ENCODE measurements at places on chromosomes 13 and 19.

GRCh38 chr19:40210889-40211288, 7.3 kb downstream of the TTC9B start:
- no peak for DNase-seq

DNA sequence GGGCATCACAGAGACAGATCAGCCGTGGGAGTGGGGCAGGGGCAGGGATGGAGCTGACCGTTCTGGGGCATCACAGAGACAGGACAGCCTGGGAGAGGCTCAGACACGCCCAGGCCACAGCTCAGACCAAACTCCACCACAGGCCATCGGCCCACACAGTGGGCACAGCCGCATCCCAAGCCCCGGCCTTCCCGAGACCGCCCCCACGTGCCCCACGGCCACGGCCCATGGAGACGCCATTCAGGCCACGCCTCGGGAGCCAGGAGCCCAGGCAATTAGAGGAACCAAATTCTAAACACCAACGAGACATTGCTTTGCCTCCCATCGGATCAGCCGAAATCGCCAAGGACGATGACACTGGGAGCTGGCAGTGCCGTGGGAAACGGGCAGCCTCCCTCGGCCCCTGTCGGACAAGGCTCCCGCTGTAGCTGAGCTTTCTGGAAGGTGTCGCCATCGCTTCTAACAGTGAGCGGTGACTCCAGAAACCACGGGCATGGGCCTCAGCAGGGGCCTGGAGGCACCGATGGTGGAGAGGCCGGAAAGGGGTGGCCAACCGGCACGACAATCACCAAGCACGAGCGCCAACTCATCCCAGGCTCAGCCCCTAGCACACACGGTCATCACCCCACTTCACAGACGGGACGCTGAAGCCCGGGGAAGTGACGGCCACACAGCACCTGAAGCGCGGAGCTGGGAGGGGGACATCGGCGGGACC, 2.4 kb downstream of the PIP5K1C start:
- no peak for DNase-seq

- peak; percentile 94 for DNase-seq
These were observed 157.0 kb upstream of the FNDC3A start for GRCh38 chr13:48818495-48819356.

GRCh38 chr19:58579473-58580142, 6.5 kb upstream of the MZF1 start:
- DNase-seq = no peak

- DNase-seq = no peak
These were observed 19.1 kb upstream of the AKAP8 start for GRCh38 chr19:15398501-15399233.

DNA sequence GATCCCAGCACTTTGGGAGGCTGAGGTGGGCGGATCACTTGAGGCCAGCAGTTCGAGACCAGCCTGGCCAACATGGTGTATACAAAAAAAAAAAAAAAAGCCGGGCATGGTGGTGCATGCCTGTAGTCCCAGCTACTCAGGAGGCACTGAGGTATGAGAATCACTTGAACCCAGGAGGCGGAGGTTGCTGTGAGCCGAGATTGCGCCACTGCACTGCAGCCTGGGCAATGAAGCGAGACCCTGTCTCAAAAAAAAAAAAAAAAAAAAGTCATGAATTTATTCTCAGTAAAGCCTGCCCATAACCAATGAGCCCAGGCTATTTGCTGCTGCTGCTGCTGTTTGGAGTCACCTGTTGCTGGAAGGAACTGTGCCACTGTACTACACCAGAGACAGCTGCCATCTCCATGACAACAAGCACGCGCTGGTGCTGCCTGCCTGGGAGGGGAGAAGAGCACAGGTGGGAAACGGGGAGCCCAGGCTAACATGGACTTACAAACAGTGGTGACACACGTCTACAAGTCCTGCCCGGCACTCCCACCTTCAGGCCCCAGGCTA, 11.3 kb downstream of the ZFR2 start:
- no peak for DNase-seq

DNA sequence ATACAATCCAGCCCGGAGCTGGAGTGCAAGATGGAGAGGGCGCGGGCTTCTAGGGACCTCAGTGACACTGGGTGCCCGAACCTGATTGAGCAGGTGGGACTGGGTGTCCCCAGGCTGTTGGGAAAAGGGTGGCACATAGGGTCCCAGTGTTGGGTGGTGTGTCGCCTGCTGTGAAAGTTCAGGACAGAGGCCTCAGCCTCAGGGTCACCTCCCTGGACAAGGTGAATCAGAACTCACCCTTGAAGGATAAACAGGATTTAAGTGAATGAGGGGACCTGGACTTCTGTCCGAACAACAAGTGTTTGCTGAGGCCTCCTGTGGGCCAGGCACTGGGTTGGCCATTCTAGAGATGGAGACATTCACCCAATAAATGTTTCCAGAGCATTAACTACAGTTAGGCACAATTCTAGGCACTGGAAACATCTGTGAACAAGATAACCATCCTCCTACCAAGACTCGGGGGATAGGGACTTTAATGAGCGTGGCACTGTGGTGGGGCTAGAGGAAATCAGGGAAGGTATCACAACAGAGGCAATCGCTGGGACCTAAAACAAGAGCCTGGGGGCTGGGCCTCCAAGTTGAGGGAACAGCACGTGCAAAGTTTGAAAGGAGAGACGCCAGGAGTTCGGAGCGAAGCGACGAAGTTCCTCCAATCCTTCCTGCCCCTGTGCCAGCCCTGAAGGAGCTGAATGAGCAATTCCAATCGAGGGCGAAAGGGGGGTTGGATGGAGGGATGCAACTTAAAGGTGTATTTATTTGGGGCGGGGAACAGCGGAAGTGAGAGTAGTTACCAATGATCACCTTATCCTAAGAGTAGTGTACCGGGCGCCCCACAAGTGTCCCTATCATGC, 921 bp upstream of the POLD1 start:
- no peak for DNase-seq

GRCh38 chr13:21573920-21574712, 29.9 kb downstream of the MICU2 start:
- DNase-seq = peak; percentile 2

DNA sequence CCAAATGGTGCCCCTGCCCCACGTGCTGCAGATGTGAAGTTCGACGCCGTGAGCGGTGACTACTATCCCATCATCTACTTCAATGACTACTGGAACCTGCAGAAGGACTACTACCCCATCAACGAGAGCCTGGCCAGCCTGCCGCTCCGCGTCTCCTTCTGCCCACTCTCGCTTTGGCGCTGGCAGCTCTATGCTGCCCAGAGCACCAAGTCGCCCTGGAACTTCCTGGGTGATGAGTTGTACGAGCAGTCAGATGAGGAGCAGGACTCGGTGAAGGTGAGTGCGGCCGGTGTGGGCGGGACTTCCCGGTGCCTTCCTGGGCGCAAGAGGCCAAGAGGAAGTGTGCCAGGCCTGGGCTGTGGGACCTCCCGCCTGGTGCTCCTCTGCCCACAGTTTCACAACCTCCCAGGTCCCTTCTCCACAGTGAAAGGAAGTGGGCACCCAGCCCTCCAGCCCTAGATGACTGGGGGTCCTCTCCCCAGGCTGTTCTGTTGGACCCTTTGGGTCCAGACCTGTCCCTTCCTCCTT, 14.1 kb upstream of the RELB start:
- no peak for DNase-seq

DNA sequence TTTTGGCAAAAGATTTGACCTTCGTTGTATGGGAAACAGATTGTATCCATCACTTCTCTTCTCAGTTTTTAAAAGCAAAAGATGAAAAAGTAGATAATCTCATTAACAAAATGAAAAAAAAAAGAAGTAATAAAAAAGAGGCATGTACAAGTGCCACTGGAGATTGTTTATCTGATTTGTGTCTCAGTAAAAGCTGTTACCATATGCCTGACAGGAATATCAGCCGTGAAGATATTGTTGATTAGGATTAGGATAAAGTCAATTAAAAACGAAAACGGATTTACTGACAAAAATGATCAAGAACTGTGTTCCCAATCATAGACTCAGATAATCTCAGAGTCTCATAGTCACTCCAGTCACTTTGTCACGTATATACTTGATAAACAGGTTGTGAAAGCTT, 842.1 kb upstream of the SLC10A2 start:
- DNase-seq = no peak

DNA sequence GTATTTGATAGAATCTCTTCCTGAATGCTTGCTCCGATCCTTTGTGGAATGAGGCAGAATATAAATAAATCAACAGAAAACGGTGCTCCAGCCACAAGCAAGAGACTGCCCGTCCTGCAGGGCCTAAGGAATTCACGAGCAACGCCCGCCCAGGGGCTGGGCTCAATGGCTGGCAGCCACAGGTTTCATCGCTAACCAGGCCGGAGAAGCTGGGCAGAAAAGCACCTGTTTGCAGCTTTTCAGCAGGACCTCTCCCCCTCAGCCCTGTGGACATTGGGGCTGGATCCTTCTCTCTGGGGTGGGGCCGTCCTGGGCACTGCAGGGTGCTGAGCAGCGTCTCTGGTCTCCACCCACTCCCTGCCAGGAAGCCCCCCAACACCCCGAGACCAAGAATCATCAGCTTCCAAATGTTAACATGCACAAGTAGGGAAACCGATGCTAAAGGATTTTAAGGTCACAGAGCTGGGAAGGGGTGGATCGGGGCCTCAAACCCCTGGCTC, 102.5 kb downstream of the GADD45B start:
- peak; percentile 25 for DNase-seq

DNA sequence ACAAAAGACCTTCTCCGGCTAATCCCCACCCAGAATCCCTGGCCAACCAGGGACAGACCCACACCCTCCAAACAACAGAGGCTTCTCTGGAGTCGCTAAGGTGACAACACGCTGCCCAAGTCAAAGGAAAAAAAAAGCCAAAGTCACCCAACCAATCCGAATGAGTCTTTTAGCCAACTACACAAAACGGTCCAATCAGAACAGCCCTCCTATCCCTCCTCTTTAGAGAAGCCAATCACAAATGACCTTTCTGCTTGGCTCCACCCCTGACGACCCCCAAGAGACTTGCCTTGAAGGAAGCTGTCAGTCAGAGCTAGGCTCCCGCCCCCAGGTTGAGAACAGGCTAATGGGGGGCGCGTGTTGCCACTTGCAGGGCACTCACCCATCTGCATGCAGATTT, 6.6 kb upstream of the FBXW9 start:
- peak; percentile 38 for DNase-seq

- no peak for DNase-seq
These were observed 214.0 kb downstream of the DLEU7 start for GRCh38 chr13:50629497-50629896.

GRCh38 chr13:41426047-41426446, 31.3 kb upstream of the RGCC start:
- DNase-seq = no peak

Measured in HT1080 (cell line).